Temporal lobe (tissue), 4 donors: ENCODE measurements at places on chromosomes 7 and 10. TPM values are rescaled to one million over a fixed set of nuclear protein-coding genes. Genes with fewer than 3 reads are reported as not detected.

GPR85 gene
- total RNA-seq = 131 TPM

MYO3A gene
- total RNA-seq = 2.2 TPM

CYP3A5 gene
- total RNA-seq = under 0.01 TPM

GPRIN2 gene
- total RNA-seq = 18.2 TPM

UCN3 gene
- not detected for total RNA-seq

RASSF4 gene
- total RNA-seq = 12.0 TPM

FGFBP3 gene
- total RNA-seq = 22.1 TPM

VWA2 gene
- total RNA-seq = 2.2 TPM

DNAJB6 gene
- total RNA-seq = 157 TPM

SLC26A5 gene
- total RNA-seq = not detected

TDRD1 gene
- 0.25 TPM for total RNA-seq

SSMEM1 gene
- total RNA-seq = not detected

LRIT1 gene
- not detected for total RNA-seq

ZDHHC4 gene
- 39.8 TPM for total RNA-seq

MALSU1 gene
- total RNA-seq = 33.7 TPM

SLC35B4 gene
- 22.4 TPM for total RNA-seq

PCLO gene
- 66.4 TPM for total RNA-seq
